ENCODE measurements at places on chromosomes 1 and 21.

DNA sequence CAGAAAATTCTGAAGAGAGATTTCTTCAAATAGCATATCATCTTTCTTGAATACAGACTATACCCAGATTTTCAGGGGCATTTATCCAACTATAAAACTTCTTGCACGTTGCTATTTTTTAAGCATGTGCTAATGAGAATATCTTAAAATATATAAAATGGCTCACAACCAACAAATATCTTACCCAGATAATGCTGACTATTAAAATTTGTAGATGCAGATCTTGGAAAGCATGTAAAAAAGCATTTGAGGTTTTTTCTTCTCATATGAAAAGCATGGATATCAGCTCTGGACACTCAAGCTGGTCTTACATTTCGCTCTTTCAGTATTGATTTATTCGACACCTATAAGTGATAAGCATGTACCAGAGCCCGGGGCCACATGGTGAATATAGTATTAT, 1187.7 kb upstream of the ADGRL4 start:
- no peak for DNase-seq

DNA sequence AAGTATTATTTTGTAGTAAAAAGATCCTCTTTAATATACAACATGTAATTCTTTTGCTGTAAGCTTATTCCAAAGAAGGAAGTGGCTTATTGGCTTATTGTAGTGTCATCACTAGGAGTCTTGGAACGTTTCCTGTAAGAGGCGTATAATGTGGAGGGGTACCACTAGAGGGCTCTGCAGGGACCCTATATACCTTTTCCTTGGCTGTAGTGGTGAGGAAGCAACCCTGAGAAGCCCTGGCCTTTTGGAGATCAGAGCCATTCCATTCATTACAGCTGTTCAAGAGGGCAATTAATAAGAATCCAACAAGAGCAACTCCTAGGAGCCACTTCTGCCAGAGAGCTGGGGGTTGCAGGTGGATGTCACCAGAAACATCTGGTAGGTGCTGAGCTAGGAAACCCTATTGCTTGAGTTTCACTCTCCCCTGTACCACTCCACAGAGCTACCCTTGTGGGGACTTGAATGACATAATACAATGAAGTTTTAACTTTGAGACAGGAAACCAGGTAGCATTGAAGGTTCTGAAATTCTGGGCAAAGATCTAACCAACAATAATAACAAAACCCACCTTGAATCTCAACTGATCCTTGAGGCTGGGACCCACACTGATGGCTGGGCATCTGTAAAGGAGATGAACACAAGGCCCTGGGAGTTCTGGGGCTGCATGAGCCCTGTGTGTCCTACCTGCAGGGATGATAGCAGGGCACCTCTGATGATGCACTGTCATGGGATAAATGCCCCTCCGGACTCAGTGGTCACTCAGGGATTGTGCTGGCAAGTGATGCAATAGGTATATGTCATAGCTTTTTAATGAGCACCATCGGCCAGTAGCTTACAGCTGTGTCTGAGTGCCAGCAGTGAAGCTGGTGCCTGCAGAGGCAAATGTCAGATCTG, 160.2 kb upstream of the COA6 start:
- DNase-seq = no peak

- no peak for DNase-seq
These were observed 32.1 kb downstream of the UBASH3A start for GRCh38 chr21:42435833-42436232.

DNA sequence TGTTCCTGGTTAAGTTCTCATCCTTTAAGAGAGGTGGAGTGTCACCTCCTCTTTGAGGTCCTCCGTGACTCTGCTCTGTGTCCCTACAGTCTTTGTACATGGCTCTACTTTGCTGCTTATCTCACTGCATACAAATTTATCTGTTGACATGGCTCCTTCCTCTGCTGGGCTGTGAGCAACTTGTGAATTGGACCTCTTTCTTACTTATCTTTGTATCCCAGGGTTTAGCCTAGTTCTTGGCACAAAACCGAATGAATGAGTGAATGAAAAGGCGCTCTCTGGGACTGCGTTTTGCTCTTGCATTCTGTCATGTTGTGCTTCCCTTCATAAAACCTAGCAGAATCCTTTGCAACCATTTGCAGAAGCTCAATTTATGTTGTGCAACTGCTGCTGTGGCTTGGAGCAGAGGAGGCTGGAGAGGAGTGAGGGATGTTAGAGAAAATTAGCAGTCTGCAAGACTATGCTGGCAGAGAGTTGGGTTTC, 12.4 kb downstream of the SLC26A9 start:
- no peak for DNase-seq

DNA sequence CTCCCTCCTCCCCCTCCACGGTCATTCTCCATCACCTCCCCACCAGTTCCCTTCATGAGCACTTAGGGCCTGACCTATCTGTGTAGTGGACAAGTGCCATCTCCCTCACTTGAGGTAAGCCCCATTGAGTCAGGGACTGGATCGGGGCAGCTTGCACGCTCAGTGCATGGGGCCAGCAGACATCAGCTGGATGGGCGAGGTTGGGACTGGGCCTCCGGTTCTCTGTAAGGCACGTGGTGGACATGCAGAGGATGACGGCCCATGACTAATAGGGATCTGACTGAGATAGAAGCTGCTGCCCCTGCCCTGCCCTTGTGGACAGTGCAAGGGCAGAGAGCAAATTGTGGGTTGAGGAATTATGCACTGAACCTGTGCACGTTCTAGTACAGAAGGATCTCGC, 120.4 kb upstream of the C1orf174 start:
- no peak for DNase-seq

GRCh38 chr1:92842082-92843045, 10.5 kb downstream of the RPL5 start:
- DNase-seq = no peak

GRCh38 chr1:111507411-111508201, 4.2 kb upstream of the ADORA3 start:
- peak; percentile 54 for DNase-seq

DNA sequence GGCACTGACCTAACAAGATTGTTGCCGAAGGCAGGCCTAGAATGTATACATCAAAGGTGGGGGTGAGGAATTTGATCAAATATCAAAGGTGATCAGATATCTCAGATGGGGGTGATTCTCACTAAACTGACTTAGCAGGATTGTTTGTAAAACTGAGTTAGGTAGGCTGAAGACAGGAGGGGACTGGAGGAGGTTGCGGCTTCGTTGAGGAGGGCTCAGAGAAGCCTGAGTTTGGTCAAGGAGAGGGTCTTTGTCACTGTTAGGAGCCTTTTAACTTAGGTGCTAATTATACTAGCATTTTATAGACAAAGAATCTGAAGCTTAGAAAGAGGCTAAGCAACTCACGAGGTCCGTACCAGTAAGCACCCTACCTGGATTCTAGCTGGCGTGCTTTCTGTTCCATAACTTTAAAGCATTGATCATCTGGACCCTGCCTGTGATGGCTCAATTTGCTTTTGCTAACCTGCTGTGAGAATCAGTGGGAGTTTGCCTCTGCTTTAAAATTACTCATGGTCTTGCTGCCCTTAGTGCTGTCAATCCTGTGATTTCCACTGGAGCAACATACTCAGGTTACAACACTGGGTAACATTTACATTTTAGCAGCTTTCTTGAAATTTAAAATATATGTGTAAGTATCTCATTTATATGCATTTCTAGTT, 49.8 kb downstream of the ITSN1 start:
- no peak for DNase-seq

DNA sequence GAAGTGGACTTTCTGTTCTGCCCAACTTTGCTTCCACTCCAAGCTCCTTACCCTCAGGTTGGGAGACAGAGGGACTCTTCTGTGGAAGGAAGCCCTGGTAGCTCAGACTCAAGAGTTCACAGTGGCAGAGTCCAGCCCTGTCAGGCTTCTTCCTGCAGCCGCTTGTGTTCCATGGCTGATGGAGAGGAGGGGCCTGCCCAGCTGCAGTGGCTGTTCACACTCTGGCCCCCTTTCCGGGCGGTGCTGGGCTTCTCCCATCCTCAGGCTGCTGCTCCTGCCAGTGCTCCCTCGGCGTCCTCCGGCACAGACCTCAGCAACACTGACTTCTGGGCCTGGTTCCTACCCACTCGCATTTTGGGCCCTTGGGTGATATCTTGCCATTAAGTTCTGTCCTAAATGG, 4.0 kb downstream of the KRTAP10-1 start:
- DNase-seq = no peak

DNA sequence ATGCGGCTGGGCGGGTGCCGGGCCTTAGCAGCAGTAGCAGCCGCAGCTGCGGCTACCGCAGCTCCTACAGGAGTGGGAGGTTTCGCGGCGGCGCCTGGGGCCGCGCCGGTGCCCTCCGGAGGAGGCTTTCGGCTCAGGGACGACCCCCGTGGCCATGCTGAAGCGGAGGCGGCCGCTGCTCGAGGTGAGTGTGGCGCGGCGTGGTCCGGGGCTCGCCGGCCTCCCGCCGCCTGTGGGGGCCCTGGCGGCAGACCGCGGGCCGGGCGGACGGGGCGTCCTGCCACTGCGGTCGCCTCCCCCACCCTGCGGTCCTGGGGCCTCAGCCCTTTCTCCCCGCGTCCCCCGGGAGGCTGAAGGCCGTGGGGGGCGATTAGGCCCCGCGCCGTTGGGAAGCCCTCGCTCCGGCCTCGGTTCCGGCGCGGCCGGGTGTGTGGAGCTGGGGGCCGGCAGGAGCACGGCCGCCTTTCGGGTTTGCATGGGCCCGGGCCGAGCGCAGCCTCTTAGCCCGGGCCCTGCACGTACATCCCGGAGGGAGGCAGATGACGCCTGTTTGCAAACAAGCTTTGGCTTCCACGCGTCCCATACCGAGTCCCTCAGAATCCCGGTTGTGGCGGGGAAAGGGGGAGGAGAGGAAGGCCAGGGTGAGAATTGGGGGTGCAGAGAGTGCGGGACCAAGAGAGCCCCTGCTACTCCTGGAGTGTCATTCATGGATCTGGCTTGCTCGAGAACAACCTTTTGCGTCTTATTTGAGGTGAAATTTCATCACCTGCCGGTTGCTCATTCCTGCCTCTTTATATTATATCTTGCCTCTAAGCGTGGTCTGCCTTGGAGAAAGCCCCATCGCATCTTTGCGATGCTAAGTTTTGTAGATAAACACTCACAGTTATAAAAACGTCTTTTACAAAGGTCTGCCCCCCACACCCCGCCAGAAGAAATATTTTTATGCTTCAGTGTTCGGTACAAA, 613 bp downstream of the ZFYVE9 start:
- no peak for DNase-seq

DNA sequence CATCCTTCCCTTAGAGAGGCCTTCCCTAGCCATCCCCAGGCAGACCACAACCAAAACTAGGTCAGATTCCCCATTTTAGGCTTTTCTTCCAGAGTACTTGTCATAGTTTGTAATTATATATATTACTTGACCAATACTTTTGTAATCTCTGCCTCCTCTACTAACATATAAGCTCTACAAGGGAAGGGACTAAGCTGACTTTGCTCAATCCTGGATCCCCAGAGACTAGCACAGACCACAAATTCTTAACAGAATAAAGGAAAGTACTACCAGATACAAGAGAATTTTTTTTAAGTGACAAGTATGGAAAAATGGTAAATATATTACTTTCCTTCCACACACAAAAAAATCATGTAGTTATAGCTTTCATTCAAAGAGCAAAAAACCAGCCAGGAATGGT, 2.0 kb downstream of the ZMYM6 start:
- no peak for DNase-seq

DNA sequence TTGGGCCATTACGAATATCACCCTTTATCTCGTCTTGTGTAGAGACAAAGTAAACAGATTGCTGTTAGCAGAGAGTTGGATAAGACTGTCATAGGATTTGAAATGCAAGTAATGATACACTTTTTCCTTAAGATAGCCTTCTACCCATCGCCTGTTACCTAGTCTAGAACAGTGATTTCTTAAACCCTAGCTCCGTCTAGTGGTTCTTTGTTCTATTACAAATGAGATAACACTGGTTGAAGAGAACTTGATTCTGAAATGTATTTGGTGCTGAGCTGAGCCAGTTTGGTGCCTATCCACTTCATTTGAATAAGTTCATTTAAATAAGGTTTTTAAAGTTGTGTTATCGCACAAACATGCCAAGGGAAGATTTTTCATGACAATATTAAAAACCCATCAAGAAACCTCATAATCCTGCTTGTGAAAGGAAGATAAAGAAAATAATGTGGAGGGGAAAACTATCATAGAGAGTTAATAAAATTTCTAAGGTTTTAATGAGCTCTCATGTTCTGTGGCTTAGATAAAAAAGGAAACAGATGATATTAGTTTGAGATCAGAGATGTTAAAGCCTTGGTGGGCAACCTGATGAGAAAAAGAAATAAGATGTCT, 1.5 kb upstream of the KCNH1 start:
- no peak for DNase-seq

All from stimulated activated CD8-positive, alpha-beta memory T cell treated with anti-CD3 and anti-CD28 coated beads, Interleukin-4, amount 100 ng/mL, for 4 hours (primary cell).